ENCODE measurements at places on chromosomes 6 and 20.

DNA sequence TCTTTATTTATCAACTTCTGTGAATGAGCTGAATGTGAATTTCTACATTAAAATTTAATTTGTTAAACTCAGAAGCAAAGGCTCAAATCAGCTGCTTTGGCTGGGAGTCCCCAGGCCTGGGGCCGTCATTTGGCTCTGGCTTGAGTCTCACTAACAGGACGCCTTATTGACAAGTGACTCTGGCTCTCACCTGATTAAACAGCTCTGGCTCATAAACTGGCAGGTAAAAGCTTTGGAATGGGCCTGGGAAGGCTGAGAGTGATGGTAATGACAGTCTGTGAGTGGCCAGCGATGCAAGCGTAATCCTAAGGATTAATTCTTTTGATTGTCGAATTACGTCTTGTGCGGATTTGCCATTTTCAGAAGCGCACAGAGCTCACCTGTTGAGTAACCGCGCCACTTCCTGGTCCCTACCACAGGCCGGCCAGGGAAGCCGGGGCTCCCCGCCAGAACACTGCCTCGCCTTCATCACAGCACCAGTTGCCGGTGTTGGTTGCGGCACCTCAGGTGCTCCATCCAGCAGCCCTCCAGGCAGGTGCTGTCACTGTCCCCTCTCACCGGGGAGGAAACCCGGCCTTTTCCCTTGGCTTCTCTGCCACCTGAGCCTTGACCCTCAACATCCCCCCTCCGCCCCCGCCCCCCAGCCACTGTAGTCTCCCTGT, 110.7 kb downstream of the ZDHHC14 start:
- no peak for DNase-seq

DNA sequence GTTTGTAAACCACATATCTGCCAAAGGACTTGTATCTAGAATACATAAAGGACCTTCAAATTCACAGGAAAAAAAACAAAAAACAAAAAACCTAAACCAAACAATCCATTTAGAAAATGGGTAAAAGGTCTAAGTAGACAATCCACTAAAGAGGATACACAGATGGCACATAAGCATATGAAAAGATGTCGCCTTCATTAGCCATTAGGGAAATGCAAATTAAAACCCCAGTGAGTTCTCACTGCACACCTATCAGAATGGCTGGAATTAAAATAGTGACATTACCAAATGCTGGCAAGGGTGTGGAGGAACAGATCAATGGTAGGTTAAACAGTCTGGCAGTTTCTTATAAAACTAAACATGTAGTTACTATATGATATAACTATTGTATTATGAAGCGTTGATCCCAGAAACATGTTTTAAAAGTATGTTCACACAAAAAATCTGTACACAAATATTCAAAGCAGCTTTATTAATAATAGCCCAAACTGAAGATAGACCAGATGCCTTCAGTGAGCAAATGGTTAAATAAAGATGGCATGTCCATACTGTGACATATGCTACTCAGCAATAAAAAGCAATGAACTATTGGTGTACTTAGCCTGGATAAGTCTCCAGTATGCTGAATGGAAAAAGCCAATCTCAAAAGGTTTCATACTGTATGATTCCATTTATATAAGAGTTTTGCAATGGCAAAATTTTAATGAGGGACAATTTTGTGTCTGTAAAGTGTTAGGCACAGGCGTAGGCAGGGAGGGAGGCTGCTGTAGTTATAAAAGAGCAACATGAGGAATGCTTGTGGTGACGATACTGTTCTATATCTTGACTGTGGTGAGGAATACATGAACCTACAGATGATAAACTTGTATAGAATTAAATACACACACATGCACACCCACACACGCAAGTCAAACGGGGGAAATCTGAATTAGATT, 43.9 kb downstream of the PLCB1 start:
- no peak for DNase-seq

- no peak for DNase-seq
These were observed 6.4 kb downstream of the SRPK1 start for GRCh38 chr6:35914536-35914935.

DNA sequence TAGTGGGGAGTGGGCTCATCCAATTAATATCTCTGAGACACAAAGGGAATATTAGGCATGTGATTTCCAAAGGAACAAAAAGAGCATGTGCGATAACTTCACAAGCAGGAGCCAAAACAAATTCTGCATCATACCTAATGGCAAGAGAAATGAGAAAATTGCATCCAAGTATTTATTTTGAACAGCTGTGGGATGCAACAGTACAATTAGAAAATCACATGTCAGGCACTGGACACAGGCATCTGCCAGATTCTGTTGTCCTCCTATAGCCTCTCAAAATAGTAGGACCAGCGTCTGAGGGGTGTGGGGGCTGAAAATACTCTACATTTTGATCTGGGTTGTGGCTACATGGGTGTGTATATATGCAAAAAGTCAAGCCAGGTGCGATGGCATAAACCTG, 66.3 kb downstream of the EDN1 start:
- DNase-seq, result no peak

DNA sequence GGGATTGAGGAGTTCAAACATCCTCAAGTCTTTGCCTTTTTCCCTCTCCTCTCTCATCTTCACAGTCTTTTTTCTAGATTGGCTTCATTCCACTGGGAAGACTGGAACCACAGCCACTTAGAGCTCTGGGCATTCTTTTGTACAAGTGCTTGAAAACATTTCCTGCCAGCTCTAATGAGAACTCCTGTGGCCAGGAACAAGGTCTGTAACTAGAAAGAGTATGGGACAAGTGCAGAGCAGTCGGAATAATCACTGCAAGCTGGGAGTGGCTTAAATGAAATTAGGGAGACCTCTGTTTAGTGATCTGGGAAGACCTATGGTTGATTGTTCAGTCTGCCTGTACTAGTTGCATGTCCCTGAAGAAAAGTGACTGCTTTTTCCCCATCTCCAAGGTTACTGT, 41.0 kb upstream of the SMIM8 start:
- no peak for DNase-seq

DNA sequence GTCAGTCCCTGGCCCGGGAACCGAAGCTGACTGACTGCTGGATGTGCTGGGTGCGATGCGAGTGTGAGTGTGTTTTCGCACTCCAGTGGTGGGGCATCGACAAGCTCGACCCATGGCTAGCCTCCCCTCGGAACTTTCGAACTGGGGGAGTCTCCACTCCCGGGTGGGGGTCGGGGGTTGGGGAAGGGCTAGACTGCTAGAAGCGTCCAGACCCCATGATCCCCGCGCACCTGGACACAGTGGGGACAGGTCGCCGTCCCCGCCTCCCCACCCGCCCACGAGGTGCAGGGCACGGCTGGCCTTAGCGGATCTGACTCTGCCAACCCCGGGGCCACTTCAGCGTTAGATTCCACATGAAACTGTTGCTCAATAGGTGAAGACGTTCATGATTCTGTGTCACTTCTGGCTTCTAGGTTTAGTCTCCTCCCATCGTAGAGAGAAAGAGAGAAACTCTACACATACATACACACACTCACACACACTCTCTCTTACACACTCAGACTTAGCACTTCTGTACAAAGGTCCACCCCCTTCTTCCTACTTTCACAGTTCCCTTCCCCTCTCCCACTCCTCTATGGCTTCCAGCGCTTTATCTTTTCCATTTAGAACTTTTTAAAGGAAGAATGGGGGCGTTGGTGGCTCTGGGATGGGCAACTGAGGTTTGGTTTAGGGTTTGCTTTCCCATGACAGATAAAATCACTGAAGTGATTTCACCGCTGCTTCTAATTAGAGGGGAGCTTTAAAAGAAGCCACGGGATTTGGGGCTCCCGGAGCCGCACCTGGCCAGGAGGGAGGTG, 5.1 kb upstream of the TFAP2A start:
- no peak for DNase-seq

DNA sequence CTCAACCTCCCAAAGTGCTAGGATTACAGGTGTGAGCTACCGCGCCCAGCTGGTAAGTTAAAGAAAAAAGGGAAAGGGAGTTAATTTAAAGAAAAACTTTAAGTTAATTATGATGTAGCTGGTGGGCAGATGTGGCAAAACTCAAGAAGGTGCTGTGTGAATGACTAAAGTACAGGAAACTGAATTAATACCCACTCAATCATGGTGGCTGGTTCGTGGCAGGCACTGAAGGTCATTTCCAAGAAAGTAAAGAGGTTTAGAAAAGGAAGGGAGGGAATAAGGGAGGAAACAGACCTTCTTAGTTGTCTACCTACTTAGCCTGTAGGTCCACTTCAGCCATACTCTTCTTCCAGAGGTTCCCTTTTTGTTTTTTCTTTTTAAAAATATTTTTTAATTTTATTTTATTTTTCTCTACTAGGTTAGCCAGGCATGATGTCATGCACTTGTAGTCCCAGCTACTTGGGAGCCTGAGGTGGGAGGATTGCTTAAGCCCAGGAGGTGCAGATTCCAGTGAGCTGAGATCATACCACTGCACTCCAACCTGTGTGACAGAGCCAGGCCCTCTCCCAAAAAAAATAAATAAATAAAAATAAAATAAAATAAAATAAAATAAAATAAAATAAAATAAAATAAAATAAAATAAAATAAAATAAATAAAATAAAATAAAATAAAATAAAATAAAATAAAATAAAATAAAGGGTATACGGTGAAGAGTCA, 11.9 kb upstream of the TGM3 start:
- no peak for DNase-seq

- DNase-seq, result no peak
These were observed 36.6 kb downstream of the HBS1L start for GRCh38 chr6:135018052-135018451.

GRCh38 chr6:125857846-125858245, 67.1 kb downstream of the NCOA7 start:
- no peak for DNase-seq

GRCh38 chr6:125611573-125612344, 137.7 kb upstream of the HEY2 start:
- no peak for DNase-seq

DNA sequence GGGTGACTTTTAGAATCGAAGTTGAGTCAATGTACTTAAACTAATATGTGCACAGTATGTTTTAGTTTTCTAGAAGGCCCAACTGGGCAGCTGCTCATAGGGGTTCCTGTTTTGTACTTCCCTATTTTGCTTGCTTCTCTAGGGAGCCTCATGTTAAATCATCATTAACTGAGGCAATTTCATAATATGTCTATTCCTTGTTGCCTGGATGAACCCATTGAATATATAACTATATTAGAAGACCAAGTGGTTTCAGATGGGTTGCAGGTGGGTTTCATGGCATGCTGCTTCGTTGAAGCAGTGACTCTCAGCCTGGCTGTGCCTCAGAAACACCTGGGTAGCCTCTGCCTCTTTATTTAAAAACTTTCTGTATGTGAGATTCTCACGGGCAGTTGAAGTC, 22.2 kb downstream of the CARMIL1 start:
- no peak for DNase-seq

GRCh38 chr20:14826543-14827313, 489.3 kb upstream of the FLRT3 start:
- no peak for DNase-seq

- DNase-seq, result no peak
These were observed 79.9 kb downstream of the VGLL2 start for GRCh38 chr6:117345292-117345610.

GRCh38 chr20:48471759-48472408, 355.9 kb downstream of the PREX1 start:
- no peak for DNase-seq

DNA sequence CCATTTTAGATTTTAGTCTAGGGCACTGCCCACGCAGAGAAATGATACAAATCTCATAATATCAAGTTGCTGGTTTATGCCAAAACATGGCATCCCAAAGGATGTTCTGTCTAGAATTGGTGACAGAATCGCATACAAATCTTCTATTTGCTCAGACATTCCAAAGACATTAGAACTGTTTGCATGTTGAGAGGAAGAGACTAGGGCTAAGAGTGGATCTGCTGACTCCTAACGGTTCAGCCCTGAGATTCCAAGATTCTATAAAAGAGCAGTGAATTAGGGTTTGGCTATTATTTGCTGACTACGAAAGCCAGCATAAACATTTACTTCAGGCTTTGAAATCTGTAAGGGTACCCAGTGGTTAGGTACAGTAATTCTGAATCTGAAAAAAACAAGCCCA, 3.6 kb downstream of the EPB41L2 start:
- no peak for DNase-seq

GRCh38 chr20:58618351-58619076, 32.6 kb upstream of the STX16 start:
- no peak for DNase-seq

DNA sequence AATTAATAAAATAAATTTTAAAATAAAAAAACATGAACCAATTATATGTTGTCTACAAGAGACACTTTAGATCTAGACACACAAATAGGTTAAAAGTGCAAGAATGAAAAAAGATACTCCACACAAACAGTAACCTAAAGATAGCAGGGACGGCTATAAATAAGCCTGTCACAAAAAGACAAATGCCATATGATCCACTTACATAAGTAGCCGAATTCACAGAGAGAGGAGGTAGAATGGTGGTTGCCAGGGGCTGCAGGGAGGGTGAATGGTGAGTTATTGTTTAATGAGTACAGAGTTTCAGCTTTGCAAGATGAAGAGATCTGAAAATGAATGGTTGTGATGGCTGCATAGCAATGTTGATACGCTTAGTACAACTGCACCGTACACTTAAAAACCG, 32.7 kb downstream of the KATNA1 start:
- DNase-seq, result no peak

DNA sequence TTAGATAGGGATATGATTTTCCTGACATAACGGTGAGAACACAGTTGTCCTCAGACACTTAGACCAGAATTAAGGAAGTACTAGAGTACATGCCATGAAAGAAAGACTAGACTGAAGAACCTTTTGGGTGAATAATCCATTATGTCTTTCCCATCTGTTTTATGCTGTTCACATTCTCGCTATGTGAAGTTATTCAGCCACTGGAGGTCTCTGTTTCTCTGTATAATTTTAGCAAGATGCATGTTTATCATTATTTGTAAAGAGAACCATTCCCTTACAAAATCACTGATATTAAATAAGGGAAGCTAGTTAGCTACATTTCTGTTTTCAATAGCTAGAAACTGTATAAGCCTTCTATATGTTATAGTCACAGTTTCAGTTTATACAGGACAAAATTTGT, 391.9 kb downstream of the CD109 start:
- no peak for DNase-seq

- no peak for DNase-seq
These were observed 50.1 kb upstream of the RNF24 start for GRCh38 chr20:4065391-4065844.

- no peak for DNase-seq
These were observed 6.9 kb upstream of the NSFL1C start for GRCh38 chr20:1473246-1474220.

- DNase-seq, result no peak
These were observed 23.8 kb downstream of the MAN1A1 start for GRCh38 chr6:119325559-119326265.

DNA sequence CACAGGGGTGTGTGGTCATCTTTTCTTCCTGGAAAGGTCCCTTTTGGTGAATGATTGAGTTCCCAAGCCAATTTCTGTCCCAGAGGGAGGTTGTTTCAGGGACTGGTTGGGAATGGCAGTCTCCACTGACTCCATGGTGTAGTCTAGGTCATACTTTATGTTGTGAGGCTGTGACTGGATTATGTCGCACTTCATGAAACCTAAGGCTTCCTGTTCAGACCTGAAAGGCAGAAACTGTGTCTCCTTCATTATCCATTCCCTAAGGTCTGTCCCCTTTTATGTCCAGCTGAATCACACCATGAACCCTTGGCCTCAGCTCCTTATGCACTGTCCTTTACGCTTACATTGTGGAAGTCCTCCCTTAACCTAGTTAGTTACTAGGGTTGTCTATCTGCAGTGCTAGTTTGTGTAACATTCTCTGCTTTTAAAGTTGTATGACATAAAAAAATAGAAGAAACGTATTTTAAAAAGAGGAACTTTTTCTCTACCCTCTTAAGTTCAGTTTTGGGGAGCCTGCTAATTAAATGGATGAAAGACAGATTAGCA, 191.3 kb downstream of the JARID2 start:
- DNase-seq, result no peak

- no peak for DNase-seq
These were observed 11.2 kb downstream of the ZNF337 start for GRCh38 chr20:25685276-25686080.

Measured in activated CD4-positive, alpha-beta T cell treated with anti-CD3 and anti-CD28 coated beads, Interleukin-2, amount 50 U/mL, for 4 hours (primary cell).